Subcutaneous adipose tissue (tissue), 4 donors: ENCODE measurements at places on chromosomes 7 and 10. TPM values are rescaled to one million over a fixed set of nuclear protein-coding genes. Genes with fewer than 3 reads are reported as not detected.

The PCLO gene
- total RNA-seq: 6.7 TPM

The LRMDA gene
- total RNA-seq: 92.1 TPM

The SPAM1 gene
- total RNA-seq: not detected

The CCDC3 gene
- 39.1 TPM for total RNA-seq

The MRLN gene
- total RNA-seq: not detected

The LEP gene
- total RNA-seq: 206 TPM

The UBN2 gene
- 14.1 TPM for total RNA-seq

The MYH16 gene
- total RNA-seq: not detected

The GPR37 gene
- 0.66 TPM for total RNA-seq

The LDB3 gene
- 3.1 TPM for total RNA-seq

The UTF1 gene
- not detected for total RNA-seq

The ETV1 gene
- total RNA-seq: 2.1 TPM
